ENCODE measurements at places on chromosomes 16 and 17. TPM values are rescaled to one million over a fixed set of nuclear protein-coding genes. Genes with fewer than 3 reads are reported as not detected.
A peak's percentile ranks its signal among the peaks of the same experiment; 100 is the strongest.

GRCh38 chr17:41657176-41657754 is 31.4 kb upstream of the EIF1 start:
- no peak for DNase-seq

DNA sequence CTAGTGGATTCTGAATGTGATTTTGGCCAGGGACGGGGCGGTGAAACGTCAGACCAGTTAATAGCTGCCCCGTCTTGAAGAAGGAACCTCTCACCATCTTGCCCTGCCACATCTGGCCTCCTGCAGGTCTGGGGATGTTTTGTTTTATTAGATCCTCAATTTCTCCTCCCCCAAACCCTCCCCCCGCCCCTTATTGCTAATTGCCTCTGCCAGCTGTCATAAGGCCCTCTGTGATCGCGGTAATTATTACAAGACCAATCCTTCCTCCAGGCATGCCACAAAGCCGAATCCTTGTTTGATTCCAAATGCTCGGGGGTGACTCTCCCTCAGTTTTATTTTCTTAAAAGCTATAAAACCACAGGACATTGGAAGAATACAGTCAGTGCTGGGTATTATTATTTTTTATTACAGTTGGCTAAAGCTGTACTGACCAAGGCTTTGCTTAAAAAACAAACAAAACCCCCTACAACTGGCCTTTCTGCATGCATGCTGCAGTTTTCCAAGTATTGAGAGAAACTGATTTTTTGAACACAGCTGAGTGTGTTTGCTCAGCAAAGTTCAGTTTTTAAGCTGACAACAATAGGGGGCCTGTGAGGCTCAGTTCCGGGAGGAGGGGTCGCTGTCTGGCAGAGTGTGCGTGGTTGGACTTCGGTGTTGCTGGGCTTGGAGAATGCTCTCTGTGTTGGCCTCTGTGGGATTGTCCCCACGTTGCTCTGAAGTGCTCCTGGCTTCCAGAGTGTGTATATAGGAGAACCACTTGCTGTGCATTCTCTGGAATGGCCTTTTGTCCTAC is 1.7 kb downstream of the KSR1 start:
- peak; percentile 36 for DNase-seq

GRCh38 chr17:5468075-5468473 is 708 bp downstream of the DHX33 start:
- DNase-seq: no peak

- DNase-seq: no peak
These were observed 11.3 kb upstream of the NFAT5 start for GRCh38 chr16:69554495-69554894.

DNA sequence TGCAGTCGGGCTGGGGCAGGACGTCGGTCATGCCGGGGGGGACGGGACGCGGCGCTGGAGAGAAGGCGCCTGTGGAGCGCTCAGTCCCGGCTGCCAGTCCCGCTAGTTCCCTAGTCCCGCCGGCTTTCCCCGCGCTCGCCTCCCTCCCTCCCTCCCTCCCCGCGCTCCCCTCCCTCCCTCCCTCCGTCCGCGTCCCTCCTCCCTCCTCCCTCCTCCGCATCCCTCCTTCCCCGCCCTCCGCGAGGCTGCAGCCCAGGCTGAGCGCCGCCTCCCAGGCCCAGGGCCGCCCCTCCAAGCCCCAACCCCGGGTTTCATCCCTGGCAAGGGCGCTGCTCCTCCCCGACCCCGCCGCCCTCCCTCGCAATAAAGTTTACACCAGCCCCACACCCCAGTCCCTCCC is 34.8 kb downstream of the TIMM22 start:
- DNase-seq: no peak

DNA sequence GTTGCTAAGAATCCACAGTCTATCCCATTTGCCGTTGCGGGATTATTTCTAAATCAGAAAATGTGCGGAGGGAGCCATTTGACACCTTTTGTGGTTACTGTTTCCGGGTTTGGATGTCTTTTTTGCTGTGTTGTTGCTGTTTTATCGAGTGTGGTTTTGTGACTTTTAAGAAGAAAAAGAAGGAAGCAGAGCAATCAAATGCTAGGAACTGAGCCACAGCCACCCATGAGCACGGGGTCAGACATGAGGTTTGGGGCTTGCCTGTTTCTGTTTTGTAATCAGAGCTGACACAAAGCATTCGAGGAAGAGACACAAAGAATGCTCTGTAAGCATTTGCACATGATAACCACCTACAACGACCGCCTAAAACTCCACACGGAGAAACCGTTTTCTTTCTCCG is 53.1 kb upstream of the CHMP6 start:
- no peak for DNase-seq

- no peak for DNase-seq
These were observed 209.3 kb downstream of the CHD9NB start for GRCh38 chr16:52843381-52843780.

- DNase-seq: no peak
These were observed 104.5 kb downstream of the HS3ST4 start for GRCh38 chr16:25796239-25796638.

GRCh38 chr17:19460700-19461099 is 49.7 kb downstream of the RNF112 start:
- no peak for DNase-seq

- DNase-seq: no peak
These were observed 2.7 kb downstream of the MYO15B start for GRCh38 chr17:75590314-75590761.

GRCh38 chr16:6279286-6279685 is 1053.4 kb upstream of the RBFOX1 start:
- no peak for DNase-seq

ZFP3 gene
- total RNA-seq: 3.7 TPM

METTL16 gene
- 58.4 TPM for total RNA-seq

TP53 gene
- 11.1 TPM for total RNA-seq

HS3ST4 gene
- 0.12 TPM for total RNA-seq

DEXI gene
- 23.0 TPM for total RNA-seq

KRT10 gene
- total RNA-seq: 48.3 TPM
